Muscle of leg (tissue), 16 donors: ENCODE measurements at places on chromosomes 6 and 20. TPM values are rescaled to one million over a fixed set of nuclear protein-coding genes. Genes with fewer than 3 reads are reported as not detected.

GRCh38 chr20:62243106-62243505, 4.8 kb downstream of the OSBPL2 start:
- peaks cover 41% of the 10 kb centered on the region for H3K4me1 ChIP-seq
- DNase-seq = no peak
- H3K27ac ChIP-seq = peak overlapping the region; percentile 75
- no peak overlapping the region for H3K4me3 ChIP-seq
- peaks cover 27% of the 10 kb centered on the region for H3K36me3 ChIP-seq
- H3K27me3 ChIP-seq = no peaks in the 10 kb centered on the region

DNA sequence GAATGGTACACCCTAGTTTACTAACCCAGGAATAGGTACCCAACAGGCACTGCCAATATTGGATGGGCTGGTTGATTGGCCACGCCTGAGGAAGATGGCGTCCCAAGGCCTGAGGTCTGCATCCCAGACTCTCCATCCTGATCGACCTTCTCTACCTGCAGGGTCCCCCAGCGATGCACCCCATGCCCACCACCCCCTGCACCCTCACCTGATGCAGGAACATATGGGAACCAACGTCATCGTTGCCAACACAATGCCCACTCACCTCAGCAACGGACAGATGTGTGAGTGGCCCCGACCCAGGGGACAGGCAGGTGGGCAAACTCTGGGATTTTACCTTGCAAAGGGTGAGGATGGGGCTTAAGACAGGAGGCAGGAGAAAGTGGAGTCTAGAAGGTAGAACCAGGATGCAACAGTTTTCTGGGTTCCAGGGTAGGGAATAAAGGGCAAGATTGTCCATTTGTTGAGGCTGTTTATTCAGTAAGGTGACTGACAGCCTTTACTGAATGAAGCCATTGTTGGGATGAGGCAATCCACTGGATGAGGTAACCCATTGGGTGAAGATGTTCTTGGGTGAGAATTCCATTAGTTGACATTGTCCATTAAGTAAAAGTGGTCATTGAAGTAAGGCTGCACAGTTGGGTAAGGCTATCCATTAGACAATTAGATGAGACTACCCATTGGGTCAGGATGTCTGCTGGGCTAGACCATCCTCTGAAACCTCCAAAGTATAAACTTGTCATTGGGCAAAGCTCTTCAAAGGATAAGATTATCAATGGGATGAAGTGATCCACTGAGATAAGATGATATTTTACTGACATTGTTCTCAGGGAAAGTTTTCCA, 47.3 kb upstream of the TTPAL start:
- no peak for DNase-seq
- no peak overlapping the region for H3K4me3 ChIP-seq
- H3K27me3 ChIP-seq = peaks cover 3% of the 10 kb centered on the region
- no peaks in the 10 kb centered on the region for H3K4me1 ChIP-seq
- H3K27ac ChIP-seq = no peak overlapping the region

DNA sequence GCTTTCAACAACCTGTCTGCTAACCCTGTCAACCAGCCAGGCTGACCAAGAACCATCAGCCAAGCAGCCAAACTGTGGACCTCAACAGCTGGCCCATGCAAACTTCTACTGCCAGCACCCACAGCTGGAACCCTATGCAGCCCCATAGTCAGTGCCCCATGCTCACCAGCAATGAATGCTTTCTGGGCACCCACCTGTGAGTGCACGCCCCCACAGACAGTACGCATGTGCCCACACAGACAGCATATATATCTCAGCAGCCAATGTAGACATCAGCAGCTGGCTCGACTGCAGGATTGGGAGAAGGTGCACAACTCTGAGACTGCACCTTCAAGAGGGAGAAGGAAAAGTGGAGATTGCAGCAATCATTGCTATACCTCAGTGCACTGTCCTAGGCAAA, 1534.6 kb downstream of the GRIK2 start:
- H3K36me3 ChIP-seq = no peaks in the 10 kb centered on the region
- H3K27ac ChIP-seq = no peak overlapping the region
- no peak overlapping the region for H3K4me3 ChIP-seq
- no peaks in the 10 kb centered on the region for H3K27me3 ChIP-seq
- DNase-seq = no peak

RWDD2A gene
- 3.2 TPM for total RNA-seq
